ENCODE measurements at places on chromosomes 1 and 21. TPM values are rescaled to one million over a fixed set of nuclear protein-coding genes. Genes with fewer than 3 reads are reported as not detected.

GRCh38 chr21:43734928-43735229 lies 15.9 kb downstream of the PDXK start:
- peaks cover 18% of the 10 kb centered on the region for H3K36me3 ChIP-seq
- H3K27me3 ChIP-seq, result no peaks in the 10 kb centered on the region
- no peak overlapping the region for H3K4me3 ChIP-seq
- peak overlapping the region; percentile 81 for H3K27ac ChIP-seq

- H3K4me1 ChIP-seq, result no peaks in the 10 kb centered on the region
- DNase-seq, result no peak
- H3K4me3 ChIP-seq, result no peak overlapping the region
- no peak overlapping the region for H3K27ac ChIP-seq
- no peaks in the 10 kb centered on the region for H3K27me3 ChIP-seq
- no peaks in the 10 kb centered on the region for H3K36me3 ChIP-seq
Observed at GRCh38 chr1:230490436-230490835, 64.3 kb upstream of the PGBD5 start.

DNA sequence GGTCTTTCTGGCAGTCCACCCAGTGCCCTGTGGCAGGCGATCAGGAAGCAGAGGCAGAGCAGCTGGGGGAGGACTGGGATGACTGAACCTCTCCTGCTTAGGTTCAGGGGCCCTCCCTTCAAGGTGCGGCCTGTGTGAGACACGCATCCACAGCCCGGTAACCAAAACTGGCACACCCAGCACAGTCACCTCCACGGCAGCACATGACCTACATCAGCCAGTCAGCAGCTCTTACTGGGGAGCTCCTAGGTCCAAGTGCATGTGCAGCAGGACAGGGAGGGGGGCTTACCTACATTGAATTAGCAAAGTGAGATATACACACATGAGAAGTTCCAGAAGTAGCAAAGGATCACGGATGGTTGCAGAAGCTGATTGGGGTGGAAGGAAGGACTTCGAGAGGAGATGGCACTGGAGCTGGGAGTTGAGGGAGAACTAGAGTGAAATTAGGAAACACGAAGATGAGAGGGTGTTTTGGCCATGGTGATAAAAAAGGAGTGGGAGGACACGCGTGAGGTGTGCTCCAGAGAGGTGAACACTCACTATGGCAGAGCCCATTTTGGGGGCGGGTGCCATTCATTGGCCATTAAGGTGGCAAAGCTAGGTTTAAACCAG lies 51.4 kb upstream of the IRF2BP2 start:
- no peak overlapping the region for H3K4me3 ChIP-seq
- H3K4me1 ChIP-seq, result peaks cover 10% of the 10 kb centered on the region
- no peak for DNase-seq
- H3K36me3 ChIP-seq, result no peaks in the 10 kb centered on the region

Gene OR2L2
- 0.14 TPM for total RNA-seq

Measured in upper lobe of right lung (tissue), 1 donor.